ENCODE measurements at places on chromosomes 7 and 10.

GRCh38 chr7:146206270-146206669 is 89.7 kb downstream of the CNTNAP2 start:
- DNase-seq: no peak

DNA sequence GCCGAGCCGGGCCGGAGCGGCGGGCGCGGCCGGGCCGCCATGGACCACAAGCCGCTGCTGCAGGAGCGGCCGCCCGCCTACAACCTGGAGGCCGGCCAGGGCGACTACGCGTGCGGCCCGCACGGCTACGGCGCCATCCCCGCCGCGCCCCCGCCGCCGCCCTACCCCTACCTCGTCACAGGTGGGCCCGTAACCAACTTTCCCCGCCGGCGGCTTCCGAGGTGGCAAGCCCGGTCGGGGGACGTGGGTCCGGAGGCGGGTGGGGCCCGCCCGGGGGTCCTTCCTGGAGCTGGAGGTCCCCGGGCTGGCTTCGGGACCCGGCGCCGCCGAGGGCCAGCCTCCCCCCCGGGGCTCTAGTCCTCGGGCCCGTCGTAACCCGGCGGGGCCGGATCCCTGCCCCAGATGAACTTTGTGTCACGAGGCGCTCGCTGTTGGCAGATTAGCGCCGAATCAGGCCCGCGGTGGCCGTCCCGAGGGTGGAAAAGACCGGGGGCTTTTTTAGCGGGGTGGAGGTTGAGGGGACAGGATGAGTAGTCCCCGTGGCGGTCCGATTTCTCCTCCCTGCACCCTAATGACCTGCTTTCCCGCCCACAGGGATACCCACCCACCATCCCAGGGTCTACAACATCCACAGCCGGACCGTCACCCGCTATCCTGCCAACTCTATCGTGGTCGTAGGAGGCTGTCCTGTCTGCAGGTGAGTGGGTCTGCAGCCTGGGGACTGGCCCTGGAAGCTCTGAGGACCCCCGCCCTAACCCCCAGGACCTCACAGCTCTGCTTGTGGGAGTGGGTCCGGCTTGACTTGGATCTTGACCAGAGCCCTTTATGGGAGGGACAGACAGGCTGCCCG is 496 bp downstream of the BRI3 start:
- DNase-seq: peak; percentile 84

- DNase-seq: no peak
Observed at GRCh38 chr10:69934768-69935167, 117.9 kb upstream of the MACROH2A2 start.

DNA sequence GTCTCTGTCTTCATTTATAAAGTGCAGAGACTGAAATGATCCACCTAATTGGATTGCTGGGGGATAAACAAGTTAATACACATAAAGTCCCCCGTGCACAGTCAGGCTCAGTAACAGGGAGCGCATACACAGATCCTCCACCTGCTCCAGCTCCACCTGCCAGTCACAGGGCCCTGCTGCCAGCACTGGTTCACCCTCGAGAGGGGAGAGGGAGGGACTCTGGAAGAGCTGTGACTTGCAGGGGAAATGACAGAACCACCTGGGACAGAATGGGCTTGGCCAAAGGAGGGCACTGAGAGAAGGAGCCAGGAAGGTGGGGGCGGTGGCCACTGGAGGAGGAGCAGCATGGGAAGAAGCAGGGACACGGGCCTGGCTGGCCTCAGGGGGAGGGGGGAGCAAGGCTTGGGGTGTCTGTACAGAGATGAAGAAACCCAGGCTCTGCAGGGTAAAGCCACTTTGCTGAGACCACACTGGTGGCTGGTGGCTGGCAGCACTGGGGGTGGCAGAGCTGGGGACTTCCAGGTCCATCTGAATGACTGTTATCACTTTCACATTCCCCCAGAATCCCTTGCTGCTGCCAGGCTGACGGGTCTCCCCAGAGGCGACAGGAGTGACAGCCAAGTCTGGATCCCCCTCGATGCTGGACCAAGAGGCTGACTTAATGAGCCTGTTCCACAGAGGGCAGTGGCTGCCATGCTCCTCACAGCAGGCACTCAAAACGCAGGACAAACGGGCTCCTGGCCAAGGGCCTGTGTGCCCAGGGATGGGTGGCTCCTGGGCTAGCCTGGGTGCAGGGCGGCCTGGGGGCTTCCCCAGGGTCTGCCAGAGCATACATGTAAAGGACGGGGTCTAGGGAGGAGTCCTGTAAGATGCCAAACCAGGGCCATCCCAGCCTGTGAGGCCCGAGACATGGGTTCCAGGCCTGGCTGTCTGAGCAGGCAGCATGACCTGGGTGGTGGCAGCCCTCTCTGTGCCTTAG is 151.1 kb downstream of the SH3PXD2A start:
- DNase-seq: no peak

GRCh38 chr7:129189661-129190310 is 1.4 kb downstream of the SMO start:
- DNase-seq: no peak
